ENCODE measurements at places on chromosomes 6 and 20.

DNA sequence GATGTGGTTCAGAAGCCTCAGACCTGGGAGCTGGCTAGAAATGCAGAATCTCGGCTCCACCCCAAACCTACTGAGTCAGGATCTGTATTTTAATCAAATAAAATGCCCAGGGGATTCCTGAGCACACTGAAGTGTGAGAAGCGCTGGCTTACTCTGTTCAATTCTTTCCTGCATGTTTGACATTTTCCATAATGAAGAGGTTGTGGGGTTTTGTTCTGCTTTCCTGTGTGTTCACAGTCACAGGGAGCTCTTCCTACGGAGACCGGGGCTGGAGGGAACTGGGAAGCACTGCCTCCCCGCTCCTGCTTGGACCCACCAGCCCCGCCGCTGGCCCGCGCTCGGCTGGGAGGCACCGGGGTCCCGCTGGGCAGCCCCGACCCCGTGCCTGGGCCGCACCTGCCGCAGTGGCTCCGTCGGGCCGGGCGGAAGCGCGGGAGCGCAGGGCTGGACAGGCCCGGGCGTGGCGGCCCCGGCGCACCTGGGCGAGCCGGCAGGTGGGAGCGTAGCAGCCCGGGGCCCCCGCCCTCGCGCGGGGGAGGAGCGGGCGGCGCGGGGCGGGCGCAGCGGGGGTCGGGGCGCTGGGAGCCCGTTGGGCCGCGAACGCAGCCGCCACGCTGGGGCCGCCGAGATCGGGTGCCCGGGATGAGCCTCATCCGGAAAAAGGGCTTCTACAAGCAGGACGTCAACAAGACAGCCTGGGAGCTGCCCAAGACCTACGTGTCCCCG is at the start of gene MAPK13:
Gene MAPK13 (plus strand): TSS at position 573 of the 726 bp plus-strand sequence. CDS start 70 bp downstream, at position 643.
- DNase-seq: peak; percentile 54

- DNase-seq: no peak
Measured at GRCh38 chr20:48731536-48731935, 96.3 kb downstream of the PREX1 start.

DNA sequence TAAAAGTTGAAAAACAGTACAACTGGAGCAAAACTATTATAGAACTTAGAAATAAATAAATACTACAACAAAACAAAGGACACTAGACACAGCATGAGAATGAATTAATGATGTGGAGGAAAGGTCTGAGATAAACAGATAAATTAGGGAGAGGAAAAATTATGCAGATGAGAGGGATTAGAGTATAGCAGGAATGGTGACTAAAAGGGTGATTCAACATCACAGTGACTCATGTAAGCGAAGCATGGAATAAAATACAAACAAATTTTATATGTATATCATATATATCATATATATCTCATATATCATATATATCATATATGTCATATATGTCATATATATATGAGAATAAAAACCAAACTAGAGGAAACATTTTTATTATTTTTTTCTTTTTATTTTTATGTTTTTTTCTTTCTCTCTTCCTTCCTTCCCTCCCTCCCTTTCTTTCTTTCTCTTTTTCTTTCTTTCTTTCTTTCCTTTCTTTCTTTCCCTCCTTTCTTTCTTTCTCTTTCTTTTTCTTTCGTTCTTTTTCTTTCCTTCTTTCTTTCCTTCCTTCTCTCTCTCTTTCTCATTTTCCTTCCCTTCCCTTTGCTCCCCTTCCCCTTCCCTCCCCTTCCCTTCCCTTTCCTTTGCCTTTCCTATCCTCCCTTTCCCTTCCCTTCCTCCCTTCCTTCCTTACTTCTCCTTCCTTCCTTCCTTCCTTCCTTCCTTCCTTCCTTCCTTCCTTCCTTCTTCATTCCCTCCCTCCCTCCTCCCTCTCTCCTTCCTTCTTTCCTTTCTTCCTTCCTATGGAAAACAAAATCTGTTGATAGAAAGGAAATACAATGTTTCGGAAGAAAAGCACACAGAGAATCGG is 1014.6 kb downstream of the GRIK2 start:
- DNase-seq: no peak

GRCh38 chr6:141675957-141676356 is 456.8 kb upstream of the GJE1 start:
- DNase-seq: peak; percentile 36

- peak; percentile 89 for DNase-seq
Measured at GRCh38 chr6:34610819-34611477, 54.8 kb upstream of the SPDEF start.
